ENCODE measurements at places on chromosomes 3 and 15. TPM values are rescaled to one million over a fixed set of nuclear protein-coding genes. Genes with fewer than 3 reads are reported as not detected.

CHD2 gene
- 65.0 TPM for total RNA-seq

MESD gene
- total RNA-seq = 25.9 TPM

SLC24A5 gene
- not detected for total RNA-seq

NR2E3 gene
- 1.7 TPM for total RNA-seq

TIMMDC1 gene
- total RNA-seq = 55.5 TPM

MESP2 gene
- total RNA-seq = 0.31 TPM

MUC13 gene
- not detected for total RNA-seq
